Suppressor macrophage (primary cell): ENCODE measurements at places on chromosomes 13 and 19.
A peak's percentile ranks its signal among the peaks of the same experiment; 100 is the strongest.

DNA sequence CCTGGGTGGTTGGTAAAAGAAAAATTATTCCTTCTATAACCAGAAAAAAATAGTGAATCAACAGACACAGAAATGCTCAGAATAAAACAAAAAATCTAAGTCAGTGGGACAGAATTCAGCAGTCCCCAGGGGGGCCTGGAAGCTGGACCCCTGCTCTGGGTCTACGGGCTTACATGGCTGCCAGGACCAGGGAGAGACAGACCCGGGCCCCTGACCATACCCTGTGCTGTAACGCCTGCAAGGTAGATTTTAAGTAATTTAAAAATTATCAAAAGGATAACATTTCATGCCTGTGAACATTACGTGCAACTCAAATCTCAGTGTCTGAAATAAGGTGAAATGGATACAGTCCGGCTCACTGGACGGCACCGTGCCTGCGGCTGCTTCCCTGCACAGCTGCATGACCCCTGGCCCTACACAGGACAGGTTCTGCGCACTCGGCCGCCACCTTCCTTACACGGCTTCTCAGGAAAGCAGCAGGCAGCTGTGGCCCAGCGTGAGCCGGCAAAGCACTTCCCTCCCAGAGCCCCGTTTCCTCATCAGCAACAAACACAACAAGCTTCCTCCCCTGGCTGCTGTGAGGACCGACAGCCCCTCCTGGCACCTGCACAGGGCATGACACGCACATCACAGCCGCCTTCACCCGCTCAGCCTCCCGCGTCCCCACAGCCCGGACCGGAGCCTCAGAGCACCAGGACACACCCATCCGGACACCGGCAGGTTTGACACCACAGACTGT lies 22.2 kb downstream of the RASA3 start:
- DNase-seq, result peak; percentile 82

DNA sequence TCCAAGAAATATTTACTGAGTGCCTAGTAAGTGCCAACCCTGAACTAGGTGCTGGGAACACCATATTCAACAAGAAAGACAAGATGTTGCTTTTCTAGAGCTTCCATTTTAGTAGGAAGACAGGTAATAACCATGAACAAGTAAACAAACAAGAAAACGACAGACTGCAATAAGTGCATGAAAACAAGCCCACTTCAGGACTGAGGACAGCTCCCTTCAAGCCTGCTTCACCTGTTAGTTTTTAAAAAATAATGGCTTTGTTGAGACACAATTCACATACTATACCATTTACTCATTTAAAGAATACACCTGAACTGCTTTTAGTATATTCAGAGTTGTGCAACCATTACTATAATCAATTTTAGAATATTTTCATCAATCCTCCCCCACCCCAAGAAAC lies 30.4 kb downstream of the CYP4F22 start:
- DNase-seq, result peak; percentile 19

GRCh38 chr13:109998684-109999533 lies 212.5 kb upstream of the IRS2 start:
- peak; percentile 79 for DNase-seq

- no peak for DNase-seq
Observed at GRCh38 chr19:46634656-46635218, 1.3 kb downstream of the GNG8 start.

DNA sequence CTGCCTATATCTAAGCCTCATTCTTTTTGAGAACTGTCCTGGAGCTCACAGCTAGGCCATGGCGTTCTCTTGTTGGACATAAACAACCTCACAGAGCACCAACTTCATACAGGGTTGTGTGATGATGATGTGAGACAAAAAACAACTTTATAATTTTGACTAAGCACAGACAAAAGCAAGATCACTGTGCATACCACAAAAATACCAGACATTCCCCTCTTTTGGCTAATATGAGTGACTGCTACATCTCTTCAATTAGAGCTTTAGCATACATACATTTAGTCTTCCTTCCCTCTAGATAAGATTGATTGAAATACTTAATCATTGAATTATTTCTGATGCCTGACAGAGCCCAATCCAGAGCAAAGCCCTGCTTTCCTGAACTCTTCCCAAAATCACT lies 8.3 kb downstream of the MAB21L1 start:
- DNase-seq, result no peak
